ENCODE measurements at places on chromosomes 4 and X.

DNA sequence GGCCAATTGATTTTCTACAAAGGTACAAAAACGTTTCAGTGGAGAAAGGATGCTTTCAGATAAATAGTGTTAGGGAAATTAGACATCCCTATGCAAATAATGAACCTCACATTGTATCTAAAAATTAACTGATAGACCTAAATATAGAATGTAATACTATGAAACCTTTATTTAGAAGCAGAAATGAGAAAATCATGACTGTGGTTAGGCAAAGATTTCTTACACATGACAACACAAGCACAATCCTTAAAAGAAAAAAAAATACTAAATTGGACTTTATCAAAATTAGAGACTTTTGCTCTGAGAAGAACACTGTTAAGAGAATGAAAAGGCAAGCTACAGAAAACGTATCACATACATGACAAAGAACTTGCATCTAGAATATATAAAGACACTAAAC lies 43.0 kb upstream of the SPANXN4 start:
- no peak for DNase-seq

GRCh38 chr4:3874028-3874415 lies 107.8 kb downstream of the ADRA2C start:
- no peak for DNase-seq

- DNase-seq: no peak
Measured at GRCh38 chr4:53962516-53963225, 101.7 kb downstream of the CHIC2 start.

GRCh38 chr4:147590249-147590920 lies 26.8 kb upstream of the TMEM184C start:
- peak; percentile 79 for DNase-seq

- no peak for DNase-seq
Measured at GRCh38 chrX:28757290-28757689, 170.0 kb downstream of the IL1RAPL1 start.

- no peak for DNase-seq
Measured at GRCh38 chrX:137427426-137427778, 138.5 kb upstream of the ZIC3 start.

GRCh38 chrX:39828971-39829370 lies 268.8 kb downstream of the BCOR start:
- DNase-seq: no peak

GRCh38 chr4:153927451-153927850 lies 138.6 kb upstream of the SFRP2 start:
- no peak for DNase-seq

DNA sequence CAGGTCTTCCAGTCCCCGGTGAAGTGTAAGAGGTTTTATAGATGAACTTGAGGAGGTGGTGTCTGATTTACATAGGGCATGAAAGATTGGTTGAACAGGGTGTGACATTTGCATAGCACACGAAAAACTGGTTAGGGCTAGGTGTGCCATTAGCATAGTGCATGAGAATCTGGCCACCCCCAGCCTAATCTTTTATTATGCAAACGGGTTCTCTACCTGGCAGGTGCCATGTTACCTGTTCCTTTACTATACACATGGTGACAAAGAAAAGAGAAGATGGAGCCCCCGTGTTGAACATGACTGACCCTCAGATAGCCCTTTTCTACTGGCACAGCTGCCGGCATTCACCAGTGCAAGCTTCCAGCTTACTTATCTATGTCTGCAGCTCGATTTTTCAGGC lies 71.0 kb downstream of the UCHL1 start:
- no peak for DNase-seq

- DNase-seq: no peak
Measured at GRCh38 chr4:53885668-53886067, 178.7 kb downstream of the CHIC2 start.

- no peak for DNase-seq
Measured at GRCh38 chrX:49986058-49986457, 63.7 kb downstream of the CLCN5 start.

DNA sequence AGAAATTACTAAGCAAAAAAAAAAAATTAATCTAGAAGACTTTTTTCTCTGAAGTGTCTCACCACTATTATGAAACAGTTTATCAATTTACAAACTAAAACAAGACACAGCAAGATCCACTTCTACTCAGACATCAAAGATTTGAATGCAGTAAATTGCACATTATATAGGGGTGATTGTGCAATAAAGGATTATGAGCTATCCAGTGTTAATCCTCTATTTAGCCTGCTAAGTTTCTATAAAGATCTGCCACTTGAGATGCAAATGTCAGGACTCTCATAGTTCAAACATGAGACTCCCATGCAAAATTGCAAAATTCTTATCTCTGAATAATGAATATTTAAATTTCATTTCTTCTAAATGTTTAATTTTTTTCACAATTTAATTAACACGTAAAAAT lies 2.2 kb downstream of the TECRL start:
- no peak for DNase-seq

DNA sequence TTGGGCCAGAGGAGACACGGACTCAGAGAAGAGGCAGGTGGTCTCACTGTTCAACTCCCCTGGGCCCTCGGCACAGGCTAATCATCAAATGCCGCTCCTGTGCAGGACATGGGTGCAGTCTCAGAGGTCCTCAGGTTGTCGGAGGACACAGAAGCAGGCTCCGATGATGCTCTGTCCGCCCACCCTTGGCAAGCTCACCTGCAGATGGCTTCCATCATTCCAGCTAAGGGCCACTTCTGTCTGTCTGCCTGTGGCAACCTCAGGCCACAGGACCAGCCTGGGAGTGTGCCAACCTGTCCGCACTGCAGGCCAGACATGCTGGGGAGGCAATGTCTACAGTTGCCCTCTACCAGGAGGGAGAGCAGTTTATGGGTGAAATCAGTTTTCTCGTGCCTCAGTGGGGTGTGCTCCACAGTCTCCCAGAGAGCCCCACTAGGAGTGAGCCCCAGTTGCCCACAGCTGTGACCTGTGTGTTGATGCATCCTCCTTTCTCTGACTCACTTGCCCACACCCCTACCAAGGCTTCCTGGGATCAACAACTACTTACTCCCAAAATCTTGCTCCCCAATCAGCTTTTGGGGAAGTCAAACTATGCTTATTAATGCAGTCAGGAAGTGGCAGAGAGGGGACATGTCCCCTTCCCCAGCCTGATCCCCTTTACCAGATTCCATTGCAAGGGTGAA lies 55.9 kb downstream of the HTRA3 start:
- no peak for DNase-seq

GRCh38 chr4:108432418-108432817 lies 188.0 kb upstream of the RPL34 start:
- peak; percentile 69 for DNase-seq

DNA sequence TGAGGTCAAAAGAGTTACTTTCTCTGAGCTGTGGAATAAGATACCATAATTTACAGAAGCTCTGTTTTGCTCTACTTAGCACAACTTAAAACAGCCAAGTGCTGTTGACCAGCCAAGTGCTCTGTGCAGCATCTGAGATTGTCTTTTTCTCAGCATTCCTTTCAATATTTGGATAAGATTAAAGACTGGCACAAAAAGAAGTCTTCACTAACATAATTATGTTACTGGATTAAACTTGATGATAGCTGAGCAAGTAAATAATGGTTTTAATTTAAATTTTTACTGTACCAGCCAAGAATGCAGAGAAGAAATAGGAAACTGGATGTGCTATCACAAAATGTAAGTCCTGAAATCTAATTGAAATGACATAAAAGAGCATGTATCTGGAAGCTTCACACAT lies 60.4 kb downstream of the NPY2R start:
- no peak for DNase-seq

GRCh38 chr4:67521506-67521905 lies 23.8 kb downstream of the CENPC start:
- no peak for DNase-seq

GRCh38 chr4:95268819-95269565 lies 279.8 kb downstream of the UNC5C start:
- DNase-seq: no peak
